Heart right ventricle (tissue), 16 donors: ENCODE measurements at places on chromosomes 7 and 10. TPM values are rescaled to one million over a fixed set of nuclear protein-coding genes. Genes with fewer than 3 reads are reported as not detected.
A peak's percentile ranks its signal among the peaks of the same experiment; 100 is the strongest.

GRCh38 chr10:110864662-110865140 lies 7.0 kb upstream of the PDCD4 start:
- no peak for DNase-seq

The SCRN1 gene
- 19.5 TPM for total RNA-seq

- DNase-seq = peak; percentile 36
Measured at GRCh38 chr10:19488592-19489280, 327.5 kb upstream of the PLXDC2 start.

DNA sequence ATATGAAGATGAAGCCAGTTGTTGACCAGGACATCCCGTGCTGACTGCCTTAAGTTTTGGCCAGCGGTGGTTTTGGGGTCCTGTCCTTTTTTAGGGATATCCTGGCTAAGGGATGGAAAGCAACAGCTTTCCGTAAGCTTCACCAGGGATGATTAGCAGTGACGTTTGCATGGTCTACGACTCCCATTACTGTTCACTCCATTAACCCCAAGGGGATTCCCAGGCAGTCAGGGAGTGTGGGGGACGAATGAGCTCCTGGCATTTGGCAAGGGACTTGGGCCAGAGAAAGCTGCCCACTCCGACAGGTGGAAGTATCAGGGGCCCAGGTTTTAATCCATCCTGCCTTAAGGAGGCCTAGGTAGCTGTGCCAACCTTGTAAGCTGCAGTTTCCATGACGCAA lies 66.8 kb downstream of the ITGB1 start:
- no peak for DNase-seq

The CDNF gene
- 5.2 TPM for total RNA-seq

The ITGA8 gene
- 2.2 TPM for total RNA-seq

DNA sequence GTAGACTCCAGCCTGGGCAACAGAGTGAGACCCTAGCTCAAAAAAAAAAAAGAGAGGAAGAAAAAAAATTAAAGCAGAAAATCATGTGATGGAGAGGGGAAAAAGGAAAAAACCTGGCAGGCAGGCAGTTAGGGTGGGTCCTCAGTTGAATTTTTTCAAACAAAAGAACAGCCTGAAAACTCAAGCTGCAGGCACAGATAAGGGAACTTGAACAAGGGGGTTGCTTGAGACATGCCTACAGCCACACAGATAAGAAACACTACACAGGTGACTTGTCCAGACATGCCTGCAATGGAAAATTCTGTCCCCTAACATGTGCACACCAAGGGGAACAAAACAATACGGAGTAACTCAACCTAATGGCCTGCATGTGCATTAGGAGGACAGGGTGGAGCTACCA lies 19.2 kb downstream of the VIM start:
- no peak for DNase-seq

The PNLIPRP2 gene
- total RNA-seq = not detected

The NKX1-2 gene
- total RNA-seq = not detected

The SPDYE5 gene
- total RNA-seq = not detected

- no peak for DNase-seq
Measured at GRCh38 chr10:44020322-44021111, 364.4 kb downstream of the CXCL12 start.

GRCh38 chr10:79445977-79446757 lies 743 bp upstream of the ZCCHC24 start:
- peak; percentile 79 for DNase-seq

- DNase-seq = no peak
Measured at GRCh38 chr7:29053105-29053872, 93.0 kb downstream of the CPVL start.

- DNase-seq = peak; percentile 87
Measured at GRCh38 chr7:135281363-135281949, 47.8 kb downstream of the STRA8 start.

DNA sequence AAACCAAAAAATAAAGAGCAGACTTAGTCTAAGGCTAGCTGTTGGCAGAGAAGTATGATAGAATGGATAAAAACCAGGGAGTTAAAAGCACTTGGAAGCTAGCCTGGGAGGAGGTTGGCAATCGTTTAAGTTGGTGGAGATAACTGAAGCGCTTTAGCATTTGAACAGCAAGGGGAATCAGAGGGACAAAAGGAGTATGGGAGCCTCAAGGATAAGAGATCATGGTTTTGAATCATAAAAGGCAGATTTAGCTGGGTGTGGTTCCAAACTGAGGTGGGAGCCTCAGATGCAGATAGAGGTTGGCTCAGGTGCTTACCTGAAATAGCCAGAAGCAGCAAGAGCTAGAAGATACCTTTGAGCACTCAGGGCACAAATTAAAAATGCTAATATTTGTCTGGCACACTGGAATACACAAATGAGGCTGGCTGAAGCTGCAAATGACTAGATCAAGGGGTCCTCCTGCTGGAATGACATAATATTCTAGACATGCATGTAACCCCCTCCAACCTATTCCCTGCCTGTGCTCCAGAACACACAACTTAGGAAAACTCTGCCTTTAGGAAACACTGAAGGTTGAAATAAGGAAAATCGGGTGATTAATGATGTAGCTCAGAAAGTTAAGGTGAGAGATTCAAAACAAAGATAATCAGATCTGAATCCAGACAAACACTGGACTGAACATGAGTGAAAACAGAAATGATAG lies 372.3 kb upstream of the LRRN3 start:
- DNase-seq = no peak

The OPN1SW gene
- not detected for total RNA-seq

The GRM3 gene
- not detected for total RNA-seq

The RBP4 gene
- 3.5 TPM for total RNA-seq

The PCDH15 gene
- total RNA-seq = 1.00 TPM

DNA sequence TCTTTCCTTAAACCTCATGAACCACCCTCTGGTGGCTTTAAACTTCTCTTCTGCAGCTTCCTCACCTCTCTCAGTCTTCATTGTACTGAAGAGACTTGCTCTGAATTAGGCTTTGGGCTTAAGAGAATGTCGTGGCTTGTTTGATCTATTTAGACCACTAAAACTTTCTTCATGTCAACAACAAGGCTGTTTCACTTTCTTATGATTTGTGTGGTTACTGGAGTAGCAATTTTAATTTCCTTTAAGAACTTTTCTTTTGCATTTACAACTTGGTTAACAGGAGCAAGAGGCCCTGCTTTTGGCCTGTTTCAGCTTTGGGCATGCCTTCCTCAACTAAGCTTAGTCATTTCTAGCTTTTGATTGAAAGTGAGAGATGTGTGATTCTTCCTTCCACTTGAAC lies 38.1 kb upstream of the CDHR3 start:
- DNase-seq = no peak

The GGCT gene
- total RNA-seq = 14.9 TPM

DNA sequence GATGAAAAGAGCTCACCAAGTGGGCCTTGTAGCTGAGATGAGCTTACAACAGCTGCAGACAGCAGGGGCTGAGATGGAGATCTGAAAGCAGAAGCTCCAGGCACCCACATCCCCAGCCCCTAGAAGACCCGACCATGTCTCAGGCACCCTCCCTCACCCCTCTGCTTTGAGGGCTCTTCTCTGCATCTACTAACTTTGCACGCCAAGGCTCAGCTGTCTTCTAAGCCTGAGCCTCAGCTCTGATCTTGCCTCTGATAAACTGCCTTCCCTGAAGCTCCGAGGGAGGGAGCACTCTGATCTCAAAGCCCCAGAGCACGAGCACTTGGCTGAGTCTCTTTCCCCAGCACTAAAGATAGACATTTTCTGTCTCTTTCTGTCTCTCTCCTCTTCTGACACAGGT lies 42.0 kb downstream of the ANXA8 start:
- DNase-seq = no peak

- DNase-seq = no peak
Measured at GRCh38 chr7:51279391-51280023, 37.1 kb downstream of the COBL start.

The ANKRD7 gene
- total RNA-seq = 0.40 TPM

The CTNNA3 gene
- 196 TPM for total RNA-seq

DNA sequence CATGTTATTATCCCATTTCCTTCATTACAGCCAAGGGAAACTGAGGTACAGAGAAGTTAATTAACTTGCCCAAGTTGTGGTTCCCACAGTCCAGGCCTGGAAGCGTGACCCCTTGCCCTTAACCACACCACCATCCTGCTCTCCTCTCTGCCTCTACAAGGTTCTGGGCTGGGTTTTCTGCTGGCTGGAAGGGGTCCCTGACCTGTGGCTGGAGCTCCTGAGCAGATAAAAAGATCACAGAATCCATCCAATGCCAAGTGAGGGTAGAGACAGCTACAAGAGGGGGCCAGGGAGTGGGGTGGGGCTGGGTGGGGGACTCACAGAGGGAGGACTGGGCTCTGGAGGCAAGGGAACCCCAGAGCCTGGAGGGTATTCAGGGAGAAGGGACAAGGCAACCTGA lies 9.7 kb downstream of the ASB10 start:
- no peak for DNase-seq

The GNG11 gene
- 16.7 TPM for total RNA-seq

DNA sequence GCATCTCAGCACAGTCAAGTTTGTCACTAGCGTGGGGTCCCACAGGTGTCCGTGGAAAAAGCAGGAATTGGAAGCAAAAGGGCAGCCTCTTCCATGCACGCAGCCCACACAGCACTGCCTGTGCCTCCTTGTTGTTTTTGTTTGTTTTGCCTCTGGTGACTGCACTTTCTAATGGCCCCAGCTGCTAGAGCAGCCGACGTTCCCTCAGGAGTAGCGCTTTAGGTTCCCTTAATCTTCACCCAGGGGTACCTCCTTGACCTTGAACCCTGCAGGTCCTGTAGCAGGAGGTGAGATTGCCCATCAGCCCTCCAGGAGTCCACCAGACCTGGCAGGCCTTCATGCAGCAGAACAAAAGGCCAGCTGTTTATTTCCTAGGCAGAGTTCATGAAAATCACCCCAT lies 210.1 kb downstream of the CACNB2 start:
- no peak for DNase-seq

- DNase-seq = no peak
Measured at GRCh38 chr7:116663744-116664143, 8.3 kb upstream of the MET start.

GRCh38 chr10:133355991-133356390 lies 1.8 kb downstream of the FUOM start:
- DNase-seq = no peak

DNA sequence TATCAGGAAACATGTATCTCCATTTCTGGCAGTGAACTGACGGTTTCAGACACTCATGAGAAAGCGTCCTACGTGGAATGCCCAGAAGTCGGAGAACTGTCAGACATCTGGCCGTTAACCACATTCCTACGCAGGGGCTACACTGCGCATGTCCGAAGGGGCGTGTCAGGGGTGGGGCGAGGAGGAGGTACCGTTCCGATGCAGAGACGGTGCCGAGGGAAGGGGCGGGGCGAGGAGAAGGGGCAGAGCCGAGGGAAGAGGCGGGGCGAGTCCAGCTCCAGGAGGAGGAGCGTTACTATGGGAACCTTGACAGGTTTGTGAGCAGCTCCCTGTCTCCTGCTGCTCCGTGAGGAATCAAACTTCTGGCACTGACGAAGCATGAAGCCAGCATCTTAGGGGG lies 366.9 kb upstream of the NUPR2 start:
- no peak for DNase-seq

The HABP2 gene
- not detected for total RNA-seq

The CALCR gene
- total RNA-seq = not detected

DNA sequence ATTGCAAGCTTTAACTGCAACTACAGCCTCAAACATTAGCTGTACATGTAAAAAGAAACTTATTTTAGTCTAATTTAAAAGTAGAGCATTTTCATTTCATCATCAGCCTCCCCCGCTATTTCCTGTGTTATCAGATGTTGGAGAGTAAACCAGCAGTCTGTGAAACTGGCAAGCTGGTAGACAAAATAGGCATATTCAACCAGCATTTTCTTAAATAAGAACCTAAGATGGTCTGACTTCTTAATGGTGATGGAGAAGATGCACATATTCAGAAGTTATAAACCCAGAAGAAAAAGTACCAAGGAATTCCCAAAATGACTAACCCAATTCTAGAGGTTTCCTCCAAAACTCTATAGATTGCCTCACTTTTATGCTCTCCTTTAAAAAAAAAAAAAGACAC lies 24.9 kb downstream of the PIK3AP1 start:
- DNase-seq = no peak

The ZNF735 gene
- not detected for total RNA-seq

GRCh38 chr7:98810153-98810802 lies 59.5 kb downstream of the TMEM130 start:
- DNase-seq = no peak

- no peak for DNase-seq
Measured at GRCh38 chr7:1708596-1709251, 38.6 kb downstream of the ELFN1 start.

The FGF8 gene
- total RNA-seq = not detected

DNA sequence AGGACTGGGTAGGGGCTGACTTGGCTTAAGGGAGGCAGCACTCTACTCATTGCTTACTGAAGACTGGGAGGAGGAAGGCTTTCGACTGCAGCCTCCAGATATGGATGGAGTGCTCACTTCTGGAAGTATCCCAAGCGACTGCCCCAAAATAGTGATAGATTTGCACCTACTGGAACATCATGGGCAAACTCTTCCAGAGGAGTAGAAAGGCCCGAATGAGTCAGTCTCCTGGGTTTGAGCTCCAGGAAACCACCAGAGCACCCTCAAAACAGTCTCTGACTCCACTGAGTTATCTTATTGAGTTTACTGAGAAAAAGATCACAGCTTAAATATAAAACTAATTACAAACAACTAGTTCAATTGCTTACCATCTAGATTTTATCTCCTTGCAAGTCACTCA lies 37.2 kb upstream of the PDLIM1 start:
- DNase-seq = no peak

DNA sequence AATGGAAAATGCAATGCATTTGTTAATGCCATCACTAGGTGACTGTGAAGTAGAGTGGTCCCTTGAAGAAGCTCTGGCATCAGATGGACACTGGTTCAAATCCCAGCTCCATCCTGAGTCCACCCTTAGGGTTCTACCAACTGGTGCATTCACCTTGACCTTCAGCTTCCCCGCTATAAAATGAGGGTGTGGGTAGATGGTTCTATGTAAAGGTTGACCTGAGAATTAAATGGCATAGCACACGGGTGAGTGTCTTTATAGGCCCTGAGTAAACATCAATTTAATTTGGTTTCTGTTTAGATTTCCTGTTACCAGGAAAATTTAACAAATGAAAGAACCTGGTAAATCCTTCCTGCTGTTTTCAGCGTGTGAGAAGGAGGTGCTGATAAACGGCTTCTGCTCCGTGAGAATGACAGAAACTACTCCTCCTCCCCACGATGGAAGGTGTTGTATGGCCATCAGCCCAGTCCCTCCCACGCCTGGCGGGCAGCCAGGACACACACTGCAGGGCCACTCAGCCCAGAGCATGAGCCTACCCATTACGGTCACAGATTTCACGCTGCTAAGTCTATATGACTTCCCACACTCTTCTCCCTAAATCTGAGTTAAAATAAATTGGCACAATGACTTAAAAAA lies 210.1 kb downstream of the TNS3 start:
- peak; percentile 88 for DNase-seq
